AG08395 (cell line): ENCODE measurements at places on chromosomes 1 and 21.

DNA sequence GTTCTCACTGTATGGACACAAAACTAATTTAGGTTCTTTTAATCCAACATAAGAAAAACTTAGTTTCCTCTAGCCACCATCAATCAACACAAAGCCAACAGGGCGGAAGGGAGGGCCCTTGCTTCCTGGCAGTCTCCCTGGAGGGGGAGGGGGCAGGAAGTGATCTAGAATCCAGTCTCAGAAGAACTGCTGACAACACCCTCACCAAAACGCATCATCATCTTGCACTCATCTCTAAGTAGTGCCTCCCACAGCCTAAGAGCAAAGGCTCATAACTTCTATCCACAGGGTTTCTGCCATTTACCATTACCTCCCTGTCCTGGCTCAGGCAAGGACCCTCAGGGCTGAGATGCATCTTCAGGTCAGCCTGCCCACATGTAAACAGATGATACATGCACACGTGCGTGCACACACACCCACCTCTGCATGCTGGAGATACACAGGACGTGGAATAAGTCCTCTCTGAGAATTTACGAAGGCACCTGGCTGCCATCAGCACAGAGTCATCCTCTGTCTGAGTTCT, 20.5 kb downstream of the HIVEP3 start:
- DNase-seq, result peak; percentile 37

GRCh38 chr1:175887981-175888428, 144.6 kb upstream of the TNR start:
- peak; percentile 64 for DNase-seq

DNA sequence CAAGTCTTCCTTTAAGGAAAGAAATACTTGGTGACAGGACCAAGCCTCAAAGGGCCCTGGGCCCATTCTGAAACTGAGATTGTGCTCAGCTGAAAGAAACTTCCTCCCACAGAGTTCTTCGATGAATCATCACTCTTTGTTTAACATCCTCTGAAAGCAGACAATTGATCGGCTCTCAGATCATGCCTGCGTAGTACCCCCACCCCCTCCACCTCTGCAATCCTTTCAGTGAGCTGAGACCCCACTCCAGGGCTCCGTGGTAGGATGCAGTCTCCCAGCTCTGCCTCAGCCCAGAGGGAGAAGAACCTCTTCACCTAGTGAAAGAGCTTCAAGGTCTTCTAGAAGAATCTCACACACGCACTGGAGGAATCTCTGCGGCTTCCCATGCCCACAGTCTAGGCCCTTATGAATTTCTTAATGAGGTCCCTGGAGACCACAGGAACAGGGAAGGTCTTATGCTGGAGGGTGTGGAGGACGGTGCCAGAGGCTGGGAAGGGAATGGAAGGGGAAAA, 104.9 kb upstream of the SOD1 start:
- DNase-seq, result no peak

DNA sequence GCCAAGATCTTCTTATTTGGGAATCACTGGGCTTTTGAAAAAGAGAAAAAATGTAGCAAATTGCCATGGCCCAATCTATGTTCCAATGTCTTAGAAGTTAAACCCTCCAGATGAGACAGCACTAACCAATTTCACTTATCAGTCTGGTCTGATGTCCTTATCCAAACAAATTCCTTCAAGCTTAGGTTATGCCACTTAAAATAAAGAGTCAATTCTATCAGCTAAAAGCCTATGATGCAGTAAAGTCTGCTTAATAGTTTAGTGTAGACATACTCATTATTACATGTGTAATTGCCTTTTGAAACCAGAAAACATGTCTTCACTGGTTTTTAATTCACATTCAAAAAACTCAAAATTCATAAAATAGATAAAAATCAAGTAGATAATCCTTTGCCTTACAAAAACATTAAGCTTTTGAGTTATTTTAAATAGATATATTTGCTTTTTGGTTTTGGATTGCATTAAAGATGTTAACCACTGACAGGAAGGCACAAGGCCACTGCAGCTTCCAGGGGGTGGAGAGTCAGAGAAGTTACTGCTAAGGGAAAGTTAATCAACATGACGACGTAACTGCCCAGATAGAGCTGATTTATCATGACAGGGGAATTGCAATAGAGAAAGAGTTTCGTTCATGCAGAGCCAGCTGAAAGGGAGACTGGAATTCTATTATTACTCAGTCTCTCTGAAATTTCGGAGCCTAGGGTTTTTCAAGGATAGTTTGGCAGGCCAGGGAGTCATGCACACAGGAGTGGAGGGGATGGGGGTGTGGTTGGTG, 106.1 kb downstream of the MAP3K21 start:
- DNase-seq, result no peak

DNA sequence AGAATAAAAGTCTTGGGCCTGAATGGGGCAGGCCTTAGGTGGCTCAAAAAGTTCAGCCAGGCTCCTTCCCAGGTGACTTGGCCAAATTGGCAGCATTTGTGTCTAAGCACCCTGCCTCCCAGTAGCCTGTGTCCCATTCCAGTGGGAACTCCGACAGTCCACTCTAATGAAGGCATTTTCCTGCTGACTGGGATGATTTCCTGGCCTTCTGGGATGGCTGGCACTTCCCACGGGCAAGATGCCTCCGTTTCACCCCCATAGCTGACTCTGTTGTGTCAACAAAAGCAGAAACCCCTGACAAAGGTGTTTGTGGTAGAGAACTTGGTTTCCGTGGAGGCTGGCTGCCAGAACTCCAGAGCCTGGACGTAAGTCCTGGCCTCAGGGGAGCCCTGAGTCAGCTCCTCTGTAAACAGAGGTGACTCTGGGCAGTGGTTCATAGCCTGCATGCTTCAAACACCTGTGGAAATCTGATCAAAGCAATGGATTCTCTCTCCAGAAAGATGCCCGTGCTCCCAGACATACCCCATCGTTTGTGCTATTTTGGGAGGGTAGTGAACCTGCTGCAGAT, 36.6 kb downstream of the WNT3A start:
- no peak for DNase-seq

DNA sequence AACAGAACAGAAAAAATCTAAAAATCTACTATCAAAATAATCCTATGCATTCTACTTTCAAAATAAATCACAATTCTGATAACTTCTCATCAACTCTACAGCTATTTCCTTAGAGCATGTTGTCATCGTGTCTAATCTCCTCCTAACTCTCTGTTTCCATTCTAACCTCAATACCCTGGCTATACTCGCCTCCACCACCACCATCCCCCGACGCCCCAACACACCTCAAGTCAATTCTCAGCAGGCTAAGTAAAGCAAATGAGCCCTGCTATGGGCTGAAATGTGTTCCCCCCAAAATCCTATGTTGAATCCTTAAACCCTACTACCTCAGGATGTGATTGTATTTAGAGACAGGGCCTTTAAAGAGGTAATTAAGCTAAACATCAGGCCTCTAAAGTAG, 34.6 kb downstream of the NRDC start:
- DNase-seq, result no peak

- DNase-seq, result no peak
Measured at GRCh38 chr1:237071641-237072420, 29.8 kb downstream of the RYR2 start.

DNA sequence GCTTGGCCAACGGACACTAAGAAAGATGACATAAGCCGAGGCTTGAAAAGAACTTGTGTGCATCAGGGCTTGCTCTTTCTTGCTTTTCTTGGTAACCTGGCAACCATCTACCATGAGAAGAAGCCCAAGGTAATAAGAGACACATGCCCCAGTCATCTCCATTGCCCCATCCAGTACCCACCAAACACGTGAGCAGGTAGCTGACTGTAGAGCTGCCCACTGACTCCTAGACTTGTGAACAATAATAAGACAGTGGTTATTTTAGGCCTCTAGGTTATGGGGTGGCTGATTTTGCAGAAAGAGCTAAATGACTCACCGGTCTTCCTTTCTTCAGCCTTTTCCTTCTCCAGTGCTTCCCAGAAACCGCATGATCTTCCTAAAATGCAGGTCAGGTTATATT, 105.0 kb upstream of the JUN start:
- DNase-seq, result no peak

GRCh38 chr21:38310646-38311485, 54.1 kb downstream of the KCNJ15 start:
- no peak for DNase-seq

DNA sequence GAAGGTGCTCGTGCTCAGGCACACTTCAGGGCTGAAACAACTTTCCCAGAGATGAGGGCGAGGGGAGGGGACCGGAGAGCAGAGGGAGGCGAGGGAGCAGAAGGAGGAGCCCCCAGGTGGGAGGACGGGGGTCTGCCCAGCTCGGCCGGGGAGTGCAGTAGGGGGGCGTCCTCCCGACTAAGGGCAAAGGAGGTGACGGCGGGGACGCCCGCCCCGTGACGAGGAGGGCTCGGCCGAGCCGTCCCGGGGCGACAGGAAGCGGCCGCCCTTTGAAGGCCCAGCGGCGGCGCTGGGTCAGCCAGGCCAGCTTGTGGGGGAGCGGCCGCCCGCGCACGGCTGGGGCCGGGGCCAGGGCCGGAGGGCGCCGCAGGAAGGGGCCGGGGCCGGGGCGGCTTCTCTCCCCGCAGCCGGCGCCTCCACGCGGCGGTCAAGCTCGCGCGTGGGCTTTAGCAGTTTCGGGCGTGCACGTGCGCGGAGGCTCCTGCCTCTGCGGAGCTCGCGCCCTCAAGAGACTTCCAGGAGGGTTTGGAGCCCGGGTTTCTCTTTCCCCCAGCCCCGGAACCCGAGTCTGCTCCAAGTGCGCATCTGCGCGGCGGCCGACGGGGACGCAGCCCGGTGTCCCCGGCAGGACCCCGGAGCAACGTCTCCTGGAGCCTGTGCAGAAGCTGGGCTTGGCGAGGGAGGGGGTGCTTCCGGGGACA, 100.8 kb upstream of the SLC45A1 start:
- DNase-seq, result no peak

DNA sequence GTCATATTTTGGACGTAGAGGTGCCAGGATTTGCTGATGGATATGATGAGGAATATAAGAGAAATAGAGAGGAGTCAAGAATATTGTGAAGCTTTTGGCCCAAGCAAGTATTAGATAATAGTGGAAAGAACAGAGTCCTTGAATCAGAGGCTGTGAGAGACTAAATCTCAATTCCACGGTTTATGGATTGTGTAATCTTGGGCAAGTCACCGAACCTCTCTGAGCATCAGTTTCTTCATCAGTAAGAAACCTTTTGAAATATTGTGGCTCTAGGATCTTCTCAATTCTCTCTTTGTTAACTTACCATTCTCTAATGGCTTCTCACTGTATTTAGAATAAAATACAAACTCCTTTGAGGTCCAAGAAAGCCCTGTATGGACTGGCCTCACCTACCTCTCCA, 77.6 kb downstream of the RPS6KA1 start:
- no peak for DNase-seq

DNA sequence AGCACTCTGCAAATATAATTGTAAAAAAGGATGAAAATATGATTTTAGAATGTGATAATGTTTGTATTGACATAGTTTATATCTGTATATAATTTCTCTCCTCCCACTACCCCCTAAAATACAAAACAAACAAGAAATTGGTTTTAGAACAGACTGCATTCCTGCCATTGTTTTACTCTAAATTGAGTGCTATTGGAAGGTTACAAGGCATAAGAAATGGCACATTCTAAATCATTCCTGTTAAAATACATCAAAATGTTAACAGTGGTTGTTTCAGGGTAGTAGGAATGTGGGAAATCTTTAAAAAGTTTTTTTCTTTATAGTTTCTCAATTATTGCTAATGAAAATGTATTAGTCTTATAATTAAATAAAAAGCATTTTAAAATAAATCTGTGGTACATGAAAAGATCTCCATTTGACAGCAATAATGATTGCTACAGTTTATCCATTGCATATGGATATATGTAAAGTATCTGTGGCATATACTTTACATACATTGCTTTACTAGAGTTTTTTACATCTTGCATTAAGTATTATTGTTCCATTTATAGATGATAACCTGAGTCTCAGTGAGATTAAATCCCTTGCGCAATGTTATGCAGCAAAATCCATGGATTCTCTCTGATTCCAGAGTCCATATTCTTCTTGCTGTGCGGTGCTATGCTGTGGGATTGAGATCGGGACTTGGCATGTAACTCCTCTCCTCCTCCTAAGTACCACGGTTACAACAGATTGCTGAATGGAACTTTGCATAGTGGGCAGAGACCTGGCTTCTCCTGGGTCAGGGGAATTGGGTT, 319.8 kb downstream of the LMO4 start:
- DNase-seq, result no peak

GRCh38 chr1:156750191-156750672, 1.2 kb downstream of the HDGF start:
- DNase-seq, result no peak

- peak; percentile 70 for DNase-seq
Measured at GRCh38 chr1:12031039-12031980, 12.0 kb downstream of the MIIP start.

DNA sequence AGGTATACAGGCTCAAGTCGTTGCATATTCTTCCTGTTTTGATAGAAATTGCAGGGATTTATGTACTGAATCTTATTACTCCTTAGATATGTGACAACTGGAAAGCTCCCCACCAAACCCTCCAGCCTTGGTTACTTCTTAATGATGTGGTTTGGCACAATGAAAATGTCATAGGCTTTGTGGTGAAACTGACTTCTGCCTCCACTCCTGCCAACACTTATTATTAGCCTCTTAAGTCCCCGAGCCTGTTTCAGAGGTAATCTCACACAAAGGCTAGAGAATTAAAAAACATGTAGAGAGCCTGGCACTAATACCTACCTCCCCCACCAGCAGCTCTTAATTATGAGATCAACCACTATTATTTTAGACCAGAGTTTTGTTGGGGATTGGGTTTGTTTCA, 4.2 kb downstream of the COX20 start:
- peak; percentile 6 for DNase-seq

DNA sequence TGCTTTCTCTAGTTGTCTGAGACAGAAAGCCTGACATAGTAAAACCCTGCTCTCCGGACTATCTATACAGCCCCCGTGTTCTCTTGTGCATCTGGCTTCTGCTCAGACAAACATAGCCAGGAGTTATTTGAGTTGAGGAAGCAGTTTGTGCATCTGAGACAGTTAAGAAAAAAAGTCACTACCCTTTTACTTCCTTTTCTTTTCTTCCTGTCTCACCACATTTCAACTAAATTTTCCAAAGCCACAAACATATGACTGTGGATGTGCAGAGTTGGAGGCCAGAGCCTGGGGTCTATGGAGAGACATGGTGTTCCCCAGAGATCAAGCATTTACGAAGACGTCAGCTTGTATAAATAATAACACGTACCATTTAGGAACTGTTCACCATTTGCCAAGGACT, 158.5 kb upstream of the FGGY start:
- no peak for DNase-seq

DNA sequence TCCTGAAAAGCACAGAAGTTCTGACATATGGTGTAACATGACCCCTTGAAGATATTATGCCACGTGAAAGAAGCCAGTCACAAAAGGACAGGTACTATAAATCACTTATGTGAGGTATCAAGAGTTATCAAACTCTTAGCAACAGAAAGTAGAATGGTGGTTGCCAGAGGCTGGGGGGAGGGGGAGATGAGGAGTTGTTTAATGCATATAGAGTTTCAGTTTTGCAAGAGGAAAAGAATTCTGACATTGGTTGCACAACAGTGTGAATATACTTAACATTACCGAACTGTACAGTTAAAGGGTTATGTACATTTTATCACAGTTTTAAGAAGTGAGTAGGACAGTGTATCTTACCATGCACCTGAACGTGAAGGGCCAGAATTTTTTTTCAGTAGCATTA, 80.0 kb downstream of the USP25 start:
- DNase-seq, result no peak
